Esophagus squamous epithelium (tissue), 5 donors: ENCODE measurements at places on chromosomes 13 and 19.

GRCh38 chr13:45367358-45367757 is 26.4 kb upstream of the TPT1 start:
- H3K4me1 ChIP-seq: peaks cover 13% of the 10 kb centered on the region
- no peak overlapping the region for H3K4me3 ChIP-seq
- peak; percentile 47 for DNase-seq
- H3K27me3 ChIP-seq: no peaks in the 10 kb centered on the region

GRCh38 chr13:40221460-40222201 is 444.8 kb downstream of the FOXO1 start:
- no peak overlapping the region for H3K4me3 ChIP-seq
- no peak for DNase-seq
- H3K27ac ChIP-seq: peak overlapping the region; percentile 57
- H3K36me3 ChIP-seq: no peaks in the 10 kb centered on the region
- peaks cover 14% of the 10 kb centered on the region for H3K4me1 ChIP-seq
- H3K27me3 ChIP-seq: no peaks in the 10 kb centered on the region

DNA sequence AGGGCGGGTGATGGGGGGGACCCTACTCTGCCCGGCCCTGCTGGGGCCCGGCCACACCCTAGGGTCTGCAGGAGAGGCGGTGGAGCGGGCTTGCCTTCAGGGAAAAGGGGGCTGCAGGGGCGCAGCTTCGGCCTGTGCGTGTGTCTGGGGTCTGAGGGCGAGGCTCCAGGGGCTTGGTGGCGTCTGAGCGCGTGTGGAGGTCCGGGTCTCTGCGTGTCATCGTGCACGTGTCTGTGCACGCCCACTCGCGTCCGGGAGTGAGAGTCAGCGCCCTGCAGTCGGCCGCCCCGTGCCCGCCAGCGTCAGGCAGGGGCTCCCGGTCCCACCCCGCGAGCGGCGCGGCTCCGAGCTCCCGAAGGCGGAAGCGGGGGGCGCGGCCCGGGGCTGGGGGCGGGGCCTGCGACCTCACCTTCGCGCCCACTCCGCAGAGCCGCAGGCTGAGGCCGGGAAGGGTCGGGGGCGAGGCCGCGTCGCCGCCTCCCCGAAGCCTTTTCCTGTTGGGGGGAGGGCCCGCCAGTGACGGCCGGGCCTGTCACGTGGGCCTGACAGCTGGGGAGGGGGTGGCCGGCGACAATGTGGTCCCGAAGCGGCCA is at the start of gene ARHGAP45:
Gene ARHGAP45, plus strand, starts transcription at position 420 of the 593 bp plus-strand sequence. CDS start 239 bp downstream, outside the sequence.
- H3K27me3 ChIP-seq: peaks cover 16% of the 10 kb centered on the region
- H3K36me3 ChIP-seq: no peaks in the 10 kb centered on the region
- DNase-seq: no peak
- peaks cover 76% of the 10 kb centered on the region for H3K4me1 ChIP-seq
- H3K4me3 ChIP-seq: peak within 1 kb of the TSS; percentile 38

GRCh38 chr19:2619076-2619475 is 83.4 kb downstream of the GNG7 start:
- no peak overlapping the region for H3K27ac ChIP-seq
- no peak overlapping the region for H3K4me3 ChIP-seq
- H3K4me1 ChIP-seq: peaks cover 30% of the 10 kb centered on the region
- DNase-seq: no peak
- H3K27me3 ChIP-seq: no peaks in the 10 kb centered on the region

GRCh38 chr13:94454906-94455305 is 24.6 kb downstream of the DCT start:
- H3K36me3 ChIP-seq: no peaks in the 10 kb centered on the region
- no peak for DNase-seq
- H3K4me3 ChIP-seq: no peak overlapping the region
- H3K27me3 ChIP-seq: no peaks in the 10 kb centered on the region
- no peak overlapping the region for H3K27ac ChIP-seq
- H3K4me1 ChIP-seq: no peaks in the 10 kb centered on the region

GRCh38 chr19:28500296-28500695 is 712.7 kb downstream of the UQCRFS1 start:
- H3K36me3 ChIP-seq: no peaks in the 10 kb centered on the region
- H3K4me1 ChIP-seq: no peaks in the 10 kb centered on the region
- no peak overlapping the region for H3K4me3 ChIP-seq
- no peaks in the 10 kb centered on the region for H3K27me3 ChIP-seq
- no peak for DNase-seq

DNA sequence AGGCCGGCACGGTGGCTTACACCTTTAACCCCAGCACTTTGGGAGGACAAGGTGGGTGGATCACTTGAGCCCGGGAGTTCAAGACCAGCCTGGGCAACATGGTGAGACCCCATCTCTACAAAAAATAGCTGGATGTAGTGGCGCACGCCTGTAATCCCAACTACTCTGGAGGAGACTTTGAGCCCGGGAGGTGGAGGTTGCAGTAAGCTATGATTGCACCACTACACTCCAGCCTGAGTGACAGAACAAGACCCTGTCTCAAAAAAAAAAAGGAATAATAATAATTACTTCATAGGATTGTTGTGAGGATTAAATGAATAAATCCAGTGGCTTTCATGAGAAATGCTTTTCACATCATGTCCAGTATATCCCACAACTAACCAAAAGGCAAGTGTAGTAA is 8.0 kb downstream of the IGSF23 start:
- no peak for DNase-seq
- H3K27ac ChIP-seq: no peak overlapping the region
- H3K36me3 ChIP-seq: no peaks in the 10 kb centered on the region
- no peaks in the 10 kb centered on the region for H3K27me3 ChIP-seq

DNA sequence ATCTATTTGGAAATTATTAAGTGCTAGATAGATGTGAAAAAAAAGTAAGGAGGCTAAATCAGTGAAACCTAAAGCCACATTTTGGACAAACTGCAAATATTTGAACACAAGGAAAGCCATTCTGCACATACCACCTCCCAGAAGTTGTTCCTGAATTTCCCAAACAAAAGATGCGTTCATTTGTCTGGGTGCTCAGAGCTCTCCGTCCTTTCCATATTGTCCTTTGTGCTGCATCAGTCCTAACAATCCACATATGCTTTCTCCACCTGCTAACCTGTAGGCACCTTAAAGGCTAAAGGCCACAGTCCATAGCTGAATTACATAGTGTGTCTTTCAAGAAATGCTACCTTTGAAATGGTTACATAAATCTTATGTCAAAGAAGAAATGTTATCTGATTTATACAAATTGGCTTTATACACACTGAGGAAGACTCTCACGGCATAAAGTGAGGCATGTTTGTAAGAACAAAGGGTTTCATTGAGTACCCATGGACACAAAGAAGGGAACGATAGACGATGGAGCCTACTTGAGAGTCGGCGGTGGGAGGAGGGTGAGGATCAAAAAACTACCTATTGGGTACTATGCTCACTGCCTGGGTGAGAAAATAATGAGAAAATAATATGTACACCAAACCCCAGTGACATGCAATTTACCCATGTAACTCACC is 182.0 kb downstream of the RGCC start:
- no peaks in the 10 kb centered on the region for H3K36me3 ChIP-seq
- H3K27me3 ChIP-seq: no peaks in the 10 kb centered on the region
- H3K4me3 ChIP-seq: no peak overlapping the region
- no peaks in the 10 kb centered on the region for H3K4me1 ChIP-seq

DNA sequence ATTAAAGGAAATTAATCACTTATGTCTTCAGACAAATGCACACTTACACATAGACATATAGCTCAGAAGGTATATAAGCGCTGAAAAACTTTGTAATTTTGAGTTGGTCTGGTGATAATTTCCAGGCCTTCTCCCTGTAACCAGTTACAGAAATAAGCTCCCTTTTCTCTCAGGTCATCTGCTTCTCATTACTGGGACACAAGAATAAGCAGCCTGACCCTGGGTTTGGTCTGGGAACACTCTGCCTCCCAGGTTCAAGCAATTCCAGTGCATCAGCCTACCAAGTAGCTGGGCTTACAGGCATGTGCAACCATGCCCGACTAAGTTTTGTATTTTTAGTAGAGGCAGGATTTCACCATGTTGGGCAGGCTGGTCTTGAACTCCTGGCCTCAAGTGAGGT is 274.5 kb downstream of the LMO7 start:
- H3K27me3 ChIP-seq: no peaks in the 10 kb centered on the region
- H3K36me3 ChIP-seq: no peaks in the 10 kb centered on the region
- no peaks in the 10 kb centered on the region for H3K4me1 ChIP-seq
- no peak overlapping the region for H3K27ac ChIP-seq
- H3K4me3 ChIP-seq: no peak overlapping the region
- DNase-seq: no peak

GRCh38 chr19:47122359-47123335 is 8.0 kb upstream of the SAE1 start:
- no peaks in the 10 kb centered on the region for H3K4me1 ChIP-seq
- H3K36me3 ChIP-seq: no peaks in the 10 kb centered on the region
- H3K27me3 ChIP-seq: no peaks in the 10 kb centered on the region
- no peak overlapping the region for H3K27ac ChIP-seq
- DNase-seq: no peak
